Fibroblast of the aortic adventitia (primary cell): ENCODE measurements at places on chromosomes 6 and 20.

GRCh38 chr6:161596807-161597520 lies 323.1 kb upstream of the AGPAT4 start:
- no peak for DNase-seq

DNA sequence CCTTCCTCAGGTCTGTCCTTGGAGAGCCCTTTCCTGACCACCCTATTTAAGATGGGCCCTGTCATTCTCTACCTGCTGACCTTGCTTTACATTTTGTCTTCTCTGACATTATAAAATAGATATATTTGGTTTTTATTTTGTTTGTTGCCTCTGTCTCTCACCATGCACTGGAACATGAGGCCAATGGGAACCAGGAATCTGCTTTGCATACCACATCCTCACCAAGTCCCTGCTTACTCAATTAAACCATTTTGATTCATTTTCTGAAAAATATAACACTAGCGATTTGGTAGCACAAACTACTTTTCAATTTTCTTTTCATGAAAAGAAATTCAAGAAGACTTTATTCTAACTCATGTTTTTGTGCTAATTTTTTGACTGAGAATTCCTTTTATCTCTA lies 32.8 kb upstream of the POPDC3 start:
- no peak for DNase-seq

DNA sequence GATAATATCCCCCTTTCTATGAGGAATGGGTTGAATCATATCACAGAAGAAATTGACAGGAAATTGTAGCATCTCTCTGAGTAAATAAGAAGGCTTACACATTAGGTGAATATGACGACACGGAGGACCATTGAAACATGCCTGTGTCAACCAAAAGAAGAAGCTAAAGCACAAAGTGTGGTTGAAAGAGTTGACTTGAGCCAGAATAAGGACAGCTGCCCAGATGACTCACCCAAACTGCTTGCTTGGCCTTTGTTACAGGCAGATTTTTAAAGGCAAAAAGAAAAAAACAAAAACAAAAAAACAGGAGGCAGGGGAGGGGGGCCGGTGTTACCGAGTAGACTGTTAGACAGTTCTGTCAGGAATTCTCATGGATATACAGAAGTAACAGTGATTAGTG lies 129.8 kb upstream of the EDN1 start:
- DNase-seq, result peak; percentile 53

DNA sequence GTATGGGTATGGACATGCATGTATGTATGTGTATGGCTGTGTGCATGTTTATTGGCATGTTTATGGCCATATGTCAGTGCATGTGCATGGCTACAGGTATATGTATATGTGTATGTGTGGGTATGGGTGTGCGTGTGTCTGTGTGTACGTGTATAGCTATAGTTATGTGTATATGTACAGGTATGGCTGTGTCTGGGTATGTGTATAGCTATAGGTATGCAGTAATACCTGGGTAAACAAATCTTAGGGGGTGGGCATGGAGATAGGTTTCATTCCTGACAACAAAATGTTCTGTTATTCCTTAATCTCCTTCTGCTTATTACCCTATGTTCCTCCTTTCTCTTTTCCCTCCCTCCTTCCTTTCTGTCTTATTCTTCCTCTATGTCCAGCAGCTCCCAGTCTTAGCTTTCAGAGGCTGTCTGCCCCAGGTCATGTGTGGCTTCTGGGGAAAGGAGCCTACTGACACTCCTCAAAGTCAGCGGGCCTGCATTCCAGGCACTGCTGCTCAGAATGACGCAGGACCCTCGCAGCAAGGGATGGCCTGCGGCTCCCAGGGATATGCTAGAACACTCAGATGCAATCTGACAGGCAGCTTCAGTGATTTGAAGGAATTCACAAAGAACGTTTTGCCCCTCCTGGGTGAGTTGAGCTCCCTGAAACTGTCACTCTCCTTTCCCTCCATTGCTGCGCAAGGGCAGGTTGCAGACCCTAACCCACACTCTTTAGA lies 139.3 kb upstream of the PHACTR1 start:
- DNase-seq, result no peak

DNA sequence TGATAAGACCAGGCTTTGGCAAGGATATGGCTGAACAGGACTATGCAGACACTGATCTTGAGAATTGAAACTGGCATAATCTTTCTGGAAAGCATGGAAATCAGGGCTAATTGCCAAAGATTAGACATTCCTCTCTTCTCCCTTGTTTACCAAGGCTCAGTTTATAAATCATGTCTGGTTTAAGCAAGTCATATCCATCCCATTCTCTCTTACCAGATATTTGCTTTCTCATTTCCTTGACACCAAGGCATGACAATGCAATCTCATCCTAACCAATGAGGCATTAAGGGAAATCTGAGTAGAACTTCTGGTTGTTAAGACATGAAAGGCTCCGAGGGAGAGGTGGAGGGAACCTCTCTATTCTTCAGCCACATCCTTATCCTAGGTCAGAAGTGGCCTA lies 110.3 kb upstream of the CEP85L start:
- no peak for DNase-seq

DNA sequence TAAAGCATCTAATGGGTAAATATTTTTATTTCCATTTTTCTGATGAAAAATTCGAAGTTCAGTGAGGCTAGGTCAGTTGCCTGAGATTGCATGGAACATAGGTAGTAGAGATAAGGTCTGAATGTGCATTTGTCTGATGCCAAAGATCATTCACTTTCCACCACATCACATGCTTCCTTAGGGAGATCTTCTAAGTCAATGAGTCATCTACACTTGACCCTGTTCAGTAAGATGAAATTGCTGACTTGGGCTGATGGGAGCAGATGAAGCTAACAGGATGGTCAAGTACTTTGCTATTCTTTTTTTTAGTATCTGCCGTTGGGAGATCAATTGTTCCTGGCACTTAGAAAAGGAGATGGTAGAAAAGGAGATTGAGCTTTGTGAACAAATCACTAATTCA lies 511.3 kb downstream of the PHF3 start:
- DNase-seq, result no peak

DNA sequence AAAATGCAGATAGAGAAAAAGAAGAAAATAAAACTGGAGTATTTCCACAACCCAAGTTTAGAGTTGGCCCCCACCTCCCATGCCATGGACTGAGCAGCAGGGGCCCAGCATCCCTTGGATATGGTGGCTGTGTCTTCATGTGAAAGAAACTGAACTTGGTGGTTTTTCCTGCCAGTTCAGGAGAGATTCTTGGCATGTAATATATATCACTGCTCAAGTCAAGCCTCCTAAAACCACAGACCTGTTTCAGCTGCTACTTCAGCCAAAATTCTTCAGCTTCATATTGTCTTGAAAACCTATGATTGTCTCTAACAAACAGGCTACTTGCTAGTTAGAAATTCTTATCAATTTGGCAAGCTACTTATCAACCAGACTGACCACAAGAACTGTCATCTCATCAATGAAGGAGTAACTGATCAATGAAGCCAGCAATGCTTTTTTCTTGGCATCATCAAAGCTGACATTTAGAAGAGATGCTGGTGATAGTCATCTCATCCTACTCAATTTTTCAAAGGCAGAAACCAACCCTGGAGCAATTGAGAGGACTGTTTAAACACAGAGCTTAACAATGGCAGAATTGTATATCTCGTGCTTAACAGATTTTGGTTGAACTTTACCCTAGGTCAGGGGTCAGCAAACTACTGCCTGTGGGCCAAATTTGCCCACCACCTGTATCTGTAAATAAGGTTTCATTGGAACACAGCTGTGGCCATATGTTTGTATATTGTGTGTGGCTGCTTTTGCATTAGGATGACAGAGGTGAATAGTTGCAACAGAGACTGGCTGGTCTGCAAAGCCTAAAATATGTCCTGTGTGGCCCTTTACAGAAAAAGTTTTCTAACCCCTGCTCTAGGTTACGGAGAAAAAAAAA lies 10.4 kb upstream of the NOL7 start:
- DNase-seq, result peak; percentile 40
